ENCODE measurements at places on chromosomes 16 and 17.

GRCh38 chr16:24890746-24891145 is 45.0 kb downstream of the SLC5A11 start:
- no peak for DNase-seq

- DNase-seq: no peak
Measured at GRCh38 chr17:59561042-59561441, 4.4 kb upstream of the DHX40 start.

DNA sequence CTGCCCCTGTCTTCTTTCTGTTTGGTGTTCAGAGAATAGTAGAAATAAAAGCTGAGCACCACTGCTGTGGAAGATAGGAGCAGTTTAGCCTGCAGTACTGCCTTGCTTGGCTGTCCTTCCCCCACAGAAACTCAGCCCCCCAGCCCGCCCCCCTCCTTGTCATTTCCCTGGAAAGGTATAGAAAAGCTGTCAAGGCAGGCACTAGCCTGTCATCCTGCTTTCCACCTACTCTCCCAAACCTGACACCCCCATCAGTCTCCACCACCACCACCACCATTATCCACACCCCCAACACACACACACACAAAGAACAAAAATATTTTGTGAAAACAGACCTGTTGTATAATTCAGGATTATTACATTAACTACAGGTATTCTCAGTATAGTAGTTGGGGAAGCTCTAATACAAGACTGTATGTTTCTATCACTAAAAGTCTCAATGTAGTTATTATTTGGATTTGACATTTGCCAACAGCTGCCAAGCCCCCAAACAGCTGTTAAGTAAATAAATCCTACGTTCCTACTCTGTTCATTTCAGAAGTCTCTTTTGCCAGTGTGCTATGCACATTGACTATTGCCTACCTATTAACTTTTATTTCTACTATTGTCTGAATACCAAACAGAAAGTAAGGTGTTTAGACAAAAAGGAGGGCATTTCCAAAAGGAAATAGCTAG is 128.8 kb downstream of the CYB561 start:
- no peak for DNase-seq

DNA sequence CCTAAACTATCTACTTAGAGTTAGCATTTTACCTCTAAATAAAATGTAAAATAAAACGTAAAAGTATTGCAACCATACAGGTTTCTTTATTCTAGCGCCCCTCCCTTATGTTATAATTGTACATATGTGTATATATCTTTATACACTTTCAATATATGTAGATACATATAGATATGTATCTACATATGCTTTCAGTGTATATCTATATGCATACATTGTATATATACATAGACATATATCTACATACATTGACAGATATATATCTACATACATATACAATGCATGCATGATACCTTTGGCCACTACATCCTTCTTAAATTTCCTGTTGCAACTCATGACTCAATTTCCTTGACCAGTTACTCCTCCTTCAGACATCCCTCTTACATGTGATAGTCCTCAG is 16.7 kb downstream of the BPTF start:
- no peak for DNase-seq

DNA sequence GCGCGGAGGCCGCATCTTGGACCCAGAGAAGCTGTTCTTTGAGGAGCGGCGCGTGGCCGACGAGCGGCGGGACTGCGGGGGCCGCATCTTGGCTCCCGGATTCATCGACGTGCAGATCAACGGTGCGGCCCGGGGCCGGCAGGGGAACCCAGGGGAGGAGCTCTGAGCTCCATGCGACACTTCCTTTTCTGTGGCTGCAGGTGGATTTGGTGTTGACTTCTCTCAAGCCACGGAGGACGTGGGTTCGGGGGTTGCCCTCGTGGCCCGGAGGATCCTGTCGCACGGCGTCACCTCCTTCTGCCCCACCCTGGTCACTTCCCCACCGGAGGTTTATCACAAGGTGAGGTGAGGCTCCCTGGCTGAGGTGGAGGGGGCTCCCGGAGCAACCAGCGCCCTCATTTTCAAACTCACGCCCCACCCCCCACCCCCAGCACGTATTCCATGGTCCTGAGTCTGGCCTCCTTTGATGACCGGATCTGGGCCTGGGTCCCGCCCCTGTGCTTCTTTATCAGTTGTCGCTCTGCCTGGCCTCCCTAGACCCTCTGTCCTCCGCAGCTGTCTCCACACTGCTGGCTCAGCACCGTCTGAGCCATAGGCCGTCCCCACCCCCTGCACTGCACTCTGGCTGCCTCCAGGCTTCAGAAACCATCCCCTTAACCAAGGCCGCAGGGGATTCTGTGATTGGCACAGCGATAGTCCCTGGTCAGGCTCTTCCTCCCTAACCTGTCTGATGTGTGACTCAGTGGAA is 787 bp downstream of the AMDHD2 start:
- DNase-seq: no peak

DNA sequence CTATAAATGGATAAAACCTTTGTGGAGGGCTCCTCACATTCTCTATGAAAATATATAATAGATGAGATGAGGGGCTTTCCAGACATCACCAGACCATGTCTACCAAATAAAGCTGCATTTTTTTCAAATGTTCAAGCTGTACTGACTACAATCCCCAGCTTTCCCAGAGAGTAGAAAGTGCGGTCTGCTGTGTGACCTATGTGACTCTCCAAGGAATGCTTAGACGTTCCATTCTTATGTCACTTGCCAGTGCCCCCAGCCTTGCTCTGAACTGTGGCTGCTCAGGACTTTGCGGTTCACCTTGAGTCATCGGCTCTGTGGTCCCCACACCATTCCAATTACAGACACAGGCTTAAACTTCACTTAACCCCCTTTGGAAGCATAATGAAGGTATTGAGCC is 47.8 kb upstream of the SCNN1B start:
- DNase-seq: no peak

DNA sequence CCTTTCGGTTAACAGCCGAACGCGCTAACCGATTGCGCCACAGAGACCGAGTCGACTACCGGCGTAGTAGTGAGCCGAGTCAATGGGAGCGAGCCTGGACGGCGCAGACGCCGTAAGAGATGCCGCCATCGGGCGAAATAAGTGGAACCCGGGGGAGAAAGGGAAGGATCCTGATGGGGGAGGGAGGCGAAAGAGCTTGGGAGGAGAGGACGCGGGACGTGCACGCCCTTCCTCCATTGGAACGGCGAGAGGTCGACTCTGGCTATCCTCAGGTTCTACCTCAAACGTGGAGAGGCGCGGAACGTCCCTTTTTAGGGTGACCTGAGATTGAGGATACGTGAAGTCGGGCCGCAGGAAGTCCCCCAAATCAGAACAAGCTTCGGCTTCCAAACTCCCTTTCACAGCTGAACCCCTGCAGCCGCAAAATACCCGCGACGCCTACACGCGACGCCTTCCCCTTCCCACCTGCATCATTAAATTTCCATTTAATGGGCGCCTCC is 683 bp upstream of the PSMB3 start:
- DNase-seq: peak; percentile 22

GRCh38 chr17:7404737-7405349 is 946 bp upstream of the TMEM256 start:
- no peak for DNase-seq

- no peak for DNase-seq
Measured at GRCh38 chr17:43003542-43004172, 2.9 kb upstream of the IFI35 start.

- DNase-seq: no peak
Measured at GRCh38 chr17:77279448-77280303, 138.9 kb downstream of the SEC14L1 start.

- no peak for DNase-seq
Measured at GRCh38 chr17:48995304-48995973, 1.7 kb upstream of the IGF2BP1 start.

GRCh38 chr17:20009302-20010098 is at the start of gene SPECC1:
Gene SPECC1, plus strand, starts transcription at chr17:20009359. Its CDS starts 87,293 bp downstream, at chr17:20096652.
- no peak for DNase-seq

GRCh38 chr16:89232107-89232506 is 14.6 kb downstream of the ZNF778 start:
- DNase-seq: no peak

All from NCI-H187 treated with DMSO at 0.1 percent for 48 hours (cell line).